ENCODE measurements at places on chromosomes 11 and 22. TPM values are rescaled to one million over a fixed set of nuclear protein-coding genes. Genes with fewer than 3 reads are reported as not detected.

MYRF gene
- 0.26 TPM for total RNA-seq

CARD10 gene
- 55.6 TPM for total RNA-seq

RIMBP3B gene
- not detected for total RNA-seq

DCDC1 gene
- total RNA-seq = under 0.01 TPM

NLRP6 gene
- total RNA-seq = not detected

HBD gene
- total RNA-seq = not detected
